ENCODE measurements at places on chromosomes 12 and 14.
A peak's percentile ranks its signal among the peaks of the same experiment; 100 is the strongest.

DNA sequence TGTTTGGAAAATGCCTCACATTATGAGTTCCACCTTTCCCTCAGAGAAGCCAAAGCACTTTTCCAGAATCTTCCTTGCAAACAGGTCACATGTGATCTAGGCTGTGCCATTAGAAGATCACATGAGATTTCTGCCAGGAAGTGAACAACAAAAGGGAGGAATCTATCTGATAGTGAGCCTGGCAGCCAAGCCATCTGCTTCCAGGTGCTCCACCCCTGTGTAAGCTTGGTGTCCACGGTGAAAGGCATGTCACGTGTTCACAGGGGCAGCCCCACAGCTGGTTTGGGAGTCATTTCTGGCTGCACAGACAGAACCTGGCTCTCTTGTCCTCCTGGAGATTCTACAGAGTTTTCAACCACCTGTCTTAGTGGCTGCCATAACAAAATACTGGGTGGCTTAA, 3.5 kb upstream of the KSR2 start:
- DNase-seq: no peak

- DNase-seq: peak; percentile 87
Measured at GRCh38 chr14:92986254-92987147, 63.6 kb downstream of the CHGA start.

DNA sequence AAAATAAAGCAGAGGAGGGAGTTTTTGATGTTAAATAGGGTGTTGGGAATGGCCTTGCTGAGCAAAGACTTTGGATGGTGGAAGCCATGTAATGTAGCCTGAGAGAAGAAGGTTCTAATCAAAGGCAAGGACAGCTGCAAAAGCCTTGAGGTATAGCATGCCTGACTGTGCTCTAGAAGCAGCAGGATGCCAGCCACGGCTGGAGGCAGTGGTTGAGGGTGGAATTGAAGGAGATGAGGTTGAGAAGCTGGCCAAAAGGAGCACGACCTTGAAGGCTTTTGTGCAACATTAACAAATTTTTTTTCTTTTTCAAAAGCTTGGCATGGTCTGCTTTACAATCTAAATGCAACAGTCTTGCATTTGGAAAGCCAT, 42.3 kb upstream of the CSRP2 start:
- DNase-seq: no peak

GRCh38 chr12:77151030-77151429, 85.7 kb upstream of the E2F7 start:
- no peak for DNase-seq

GRCh38 chr14:96168581-96168980, 36.1 kb upstream of the BDKRB2 start:
- no peak for DNase-seq

GRCh38 chr12:22691319-22691718, 66.3 kb downstream of the ETNK1 start:
- DNase-seq: no peak

DNA sequence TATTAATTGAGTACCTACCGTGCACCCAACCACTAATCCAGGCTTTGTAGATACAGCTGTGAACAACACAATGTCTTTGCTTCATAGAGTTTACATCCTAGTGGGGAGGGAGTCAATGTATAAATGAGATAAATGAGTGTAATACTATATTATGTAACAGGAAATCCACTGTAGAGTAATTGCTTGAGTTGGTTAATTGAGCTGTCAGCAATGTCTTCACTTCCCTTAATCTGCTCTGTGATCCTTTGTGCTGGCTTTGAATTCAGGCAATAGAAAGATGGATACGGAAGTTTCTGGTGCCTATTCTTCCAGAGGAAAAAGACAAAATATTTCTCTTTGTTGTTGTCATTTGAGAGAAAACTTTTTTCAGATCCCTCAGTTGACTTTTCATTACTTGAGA, 104.0 kb upstream of the SLC16A7 start:
- DNase-seq: no peak

- DNase-seq: no peak
Measured at GRCh38 chr12:39406262-39406661, 36.7 kb downstream of the KIF21A start.

- DNase-seq: no peak
Measured at GRCh38 chr14:68008491-68008890, 188.9 kb downstream of the RAD51B start.

GRCh38 chr14:75558440-75558839, 20.0 kb upstream of the FLVCR2 start:
- DNase-seq: no peak

GRCh38 chr14:63938198-63939005, 85.6 kb downstream of the SYNE2 start:
- no peak for DNase-seq

- DNase-seq: no peak
Measured at GRCh38 chr14:51066576-51066975, 28.3 kb downstream of the TRIM9 start.

- DNase-seq: no peak
Measured at GRCh38 chr12:47776471-47777143, 3.6 kb downstream of the SLC48A1 start.

GRCh38 chr12:49698619-49699545, 8.3 kb downstream of the FMNL3 start:
- peak; percentile 85 for DNase-seq

- no peak for DNase-seq
Measured at GRCh38 chr12:2533036-2533435, 261.7 kb upstream of the FKBP4 start.

DNA sequence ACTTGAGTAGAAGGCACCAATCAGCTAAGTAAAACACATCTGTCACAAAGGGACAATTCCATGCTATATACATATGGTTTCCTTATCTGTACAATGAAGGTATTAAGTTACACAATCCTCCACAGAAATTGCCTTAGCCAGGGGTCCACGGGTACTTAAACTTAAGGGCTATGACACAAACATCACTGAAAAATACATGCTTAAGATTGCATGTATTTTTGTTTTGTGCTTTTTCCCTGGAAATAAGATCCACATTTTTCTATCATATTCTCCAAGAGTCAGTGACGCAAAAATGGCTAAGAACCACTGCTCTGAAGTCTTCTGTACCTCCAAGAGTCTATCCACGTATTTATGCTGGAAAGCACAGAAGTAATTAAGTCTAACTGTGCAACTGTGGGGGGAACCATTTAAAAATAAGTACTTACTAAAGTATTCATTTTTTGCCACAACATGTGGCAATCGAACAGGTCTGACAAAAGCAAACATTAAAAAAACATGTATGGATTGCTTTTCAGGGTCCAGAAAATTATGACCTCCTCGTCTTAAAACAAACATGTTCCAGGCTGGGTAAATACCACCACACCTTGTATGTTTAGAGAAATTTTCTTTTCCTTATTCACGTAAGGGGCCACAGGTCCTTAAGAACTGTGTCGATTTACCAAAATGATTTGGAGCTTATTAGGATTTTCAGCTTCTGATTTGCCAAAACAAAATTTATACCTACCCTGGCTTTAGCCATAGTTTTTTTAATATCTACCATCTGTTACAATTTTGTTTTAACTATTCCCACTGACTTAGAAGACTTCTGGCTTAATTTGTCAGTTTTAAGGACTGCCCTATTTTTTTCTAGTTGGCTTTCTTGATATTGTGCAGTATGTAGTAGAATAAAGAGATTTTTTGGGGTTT, 2.8 kb downstream of the SLC38A2 start:
- DNase-seq: no peak

GRCh38 chr14:87878959-87879358, 114.0 kb downstream of the GALC start:
- DNase-seq: no peak

DNA sequence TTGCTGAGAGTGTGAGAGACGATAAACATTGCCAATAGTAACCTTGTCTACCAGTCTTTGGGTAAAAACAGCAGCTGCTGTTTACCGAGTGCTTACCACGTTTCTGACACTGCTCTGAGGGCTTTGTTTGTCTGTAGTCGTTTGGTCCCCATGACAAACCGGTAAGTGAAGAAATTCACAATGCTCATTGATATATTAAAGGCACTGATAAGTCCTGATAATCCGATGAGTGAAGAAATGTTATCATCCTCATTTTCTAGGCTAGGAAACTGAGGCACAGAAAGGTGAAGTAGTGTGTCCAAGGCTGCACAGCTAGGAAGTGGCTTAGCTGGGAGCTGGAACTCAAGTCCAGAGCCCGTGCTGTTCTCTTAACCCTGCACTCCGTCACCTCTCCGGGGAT, 138.6 kb downstream of the SCARB1 start:
- DNase-seq: no peak

DNA sequence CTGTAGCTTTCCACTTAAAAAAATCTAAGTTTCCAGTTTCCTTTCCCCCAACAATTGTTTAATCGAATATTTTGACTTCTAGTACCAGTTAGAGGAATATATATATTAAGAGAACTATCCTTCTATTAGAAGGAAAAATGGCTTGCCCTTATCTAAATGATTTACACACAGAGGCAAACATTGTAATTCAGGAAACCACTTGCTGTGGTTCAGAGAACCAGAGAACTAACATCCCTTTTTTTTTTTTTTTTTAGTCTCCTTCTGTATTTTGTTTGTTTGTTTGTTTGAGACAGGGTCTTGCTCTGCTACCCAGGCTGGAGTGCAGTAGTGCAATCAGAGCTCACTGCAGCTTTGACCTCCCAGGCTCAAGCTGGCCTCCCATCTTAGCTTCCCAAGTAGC, 746.6 kb downstream of the VRK1 start:
- no peak for DNase-seq

DNA sequence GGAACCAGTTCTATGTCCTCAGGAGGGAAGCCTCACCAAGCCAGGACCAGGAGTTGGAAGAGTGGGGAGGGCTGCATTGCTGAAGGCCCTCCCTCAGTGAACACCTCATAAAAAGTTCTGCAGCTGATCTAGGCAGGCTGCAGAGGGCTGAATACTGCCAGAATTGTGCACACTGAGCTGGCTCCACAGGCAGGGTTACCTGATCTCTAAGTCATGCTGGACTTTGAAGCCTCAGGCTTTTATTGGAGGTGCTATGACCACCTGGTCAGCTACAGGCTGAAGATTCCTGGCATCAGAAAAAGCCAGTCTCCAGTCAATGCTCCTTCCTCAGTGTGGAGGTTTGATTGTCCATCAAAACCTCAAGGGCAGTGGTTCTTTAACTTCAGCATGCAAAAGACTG, 39.7 kb downstream of the FOS start:
- DNase-seq: no peak

DNA sequence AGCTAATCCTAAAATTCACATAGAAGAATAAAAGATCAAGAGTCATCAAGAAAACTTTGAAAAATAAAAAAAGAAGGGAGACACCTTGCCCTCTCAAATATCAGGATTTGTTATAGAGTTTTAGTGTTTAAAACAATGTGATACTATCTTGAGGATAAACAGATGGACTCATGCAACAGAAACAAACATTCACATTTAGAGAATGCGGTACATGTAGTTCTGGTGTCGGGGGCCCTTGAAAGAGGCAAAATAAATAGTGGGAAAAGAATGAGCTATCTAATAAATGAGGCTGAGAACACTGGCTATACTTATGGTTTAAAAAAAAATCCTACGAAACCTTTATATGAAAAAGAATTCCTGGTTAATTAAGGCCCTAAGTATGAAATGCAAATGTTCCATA, 127.7 kb downstream of the LLPH start:
- no peak for DNase-seq

GRCh38 chr12:122190842-122191668, 8.1 kb downstream of the LRRC43 start:
- DNase-seq: no peak

- no peak for DNase-seq
Measured at GRCh38 chr12:63989301-63989845, 144.9 kb downstream of the SRGAP1 start.

- DNase-seq: no peak
Measured at GRCh38 chr14:32635061-32635719, 303.5 kb upstream of the NPAS3 start.

- no peak for DNase-seq
Measured at GRCh38 chr12:115998119-115998633, 279.3 kb downstream of the MED13L start.

- no peak for DNase-seq
Measured at GRCh38 chr14:104116288-104116755, 22.1 kb upstream of the KIF26A start.
